NCI-H1105 treated with DMSO at 0.1 percent for 48 hours (cell line): ENCODE measurements at places on chromosomes 6 and 20.

- DNase-seq, result no peak
Measured at GRCh38 chr20:12262747-12263146, 345.1 kb downstream of the BTBD3 start.

DNA sequence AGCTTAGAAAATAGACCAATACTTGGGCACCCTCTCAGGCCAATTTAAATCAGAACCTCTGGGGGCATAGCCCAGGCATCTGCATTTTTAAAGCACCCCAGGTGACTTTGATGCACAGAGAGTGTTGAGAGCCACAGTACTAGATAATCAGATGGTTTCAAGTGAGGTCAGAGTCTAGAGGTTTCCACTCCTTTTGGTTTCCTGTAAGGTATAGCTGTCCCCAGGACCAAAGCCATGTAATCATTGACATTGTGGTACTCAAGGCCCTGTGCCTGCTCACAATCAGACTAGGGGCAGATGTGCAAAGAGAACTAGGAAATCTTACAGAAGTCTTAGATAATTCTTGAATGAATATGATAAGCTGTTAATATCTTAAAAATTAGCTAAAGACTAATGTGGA lies 9.1 kb downstream of the FILIP1 start:
- DNase-seq, result no peak

DNA sequence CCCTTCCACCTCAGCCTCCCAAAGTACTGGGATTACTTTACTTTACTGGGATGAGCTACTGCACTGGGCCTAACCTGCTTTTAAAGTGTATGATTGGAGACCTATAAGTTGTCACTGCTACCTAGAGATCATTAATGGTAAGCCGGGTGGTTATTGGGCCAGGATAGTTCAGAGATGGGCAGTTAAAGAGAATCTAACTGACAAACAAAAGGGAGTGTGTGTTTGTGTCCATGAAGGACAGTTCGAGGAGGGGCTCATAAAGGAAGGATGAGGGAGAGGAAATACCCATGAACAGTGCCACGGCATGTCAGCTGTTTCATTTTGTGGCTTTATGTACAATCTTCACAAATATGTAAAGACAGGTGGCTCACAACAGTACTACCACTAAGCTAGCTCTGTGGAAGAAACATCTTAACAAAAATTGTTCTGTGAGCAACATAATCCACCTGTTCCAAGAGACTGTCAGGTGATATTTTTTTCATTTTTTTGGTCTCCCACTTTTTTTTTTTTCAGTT lies 69.7 kb upstream of the FAM8A1 start:
- DNase-seq, result no peak

- no peak for DNase-seq
Measured at GRCh38 chr6:44415873-44416502, 28.5 kb downstream of the CDC5L start.

DNA sequence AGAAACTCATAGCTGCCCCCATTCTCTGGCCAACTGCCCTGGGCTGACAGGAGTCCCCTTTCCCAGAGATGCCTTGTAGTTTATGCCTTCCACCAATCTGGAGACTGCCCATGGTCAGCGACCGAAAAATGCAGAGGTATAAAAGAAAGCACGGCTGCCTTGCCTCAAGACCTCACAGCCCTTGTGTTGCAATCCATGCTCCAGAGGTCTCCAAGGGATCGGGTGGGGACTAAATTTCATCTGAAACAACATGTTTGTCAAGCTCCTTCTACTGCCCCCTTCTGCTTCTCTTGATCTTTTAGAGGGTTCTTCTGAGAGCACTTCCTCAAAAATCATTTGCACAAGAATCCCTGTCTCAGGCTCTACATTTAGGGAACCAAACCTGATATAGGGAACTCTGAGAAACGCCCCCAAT lies 128.8 kb downstream of the PLCB1 start:
- no peak for DNase-seq
